ENCODE measurements at places on chromosomes 2 and 18.
A peak's percentile ranks its signal among the peaks of the same experiment; 100 is the strongest.

GRCh38 chr2:42568401-42569115 is at the start of gene MTA3:
TSS of gene MTA3 (plus strand) at chr2:42568632. CDS start at chr2:42568746, 114 bp downstream.
- DNase-seq = peak; percentile 93

DNA sequence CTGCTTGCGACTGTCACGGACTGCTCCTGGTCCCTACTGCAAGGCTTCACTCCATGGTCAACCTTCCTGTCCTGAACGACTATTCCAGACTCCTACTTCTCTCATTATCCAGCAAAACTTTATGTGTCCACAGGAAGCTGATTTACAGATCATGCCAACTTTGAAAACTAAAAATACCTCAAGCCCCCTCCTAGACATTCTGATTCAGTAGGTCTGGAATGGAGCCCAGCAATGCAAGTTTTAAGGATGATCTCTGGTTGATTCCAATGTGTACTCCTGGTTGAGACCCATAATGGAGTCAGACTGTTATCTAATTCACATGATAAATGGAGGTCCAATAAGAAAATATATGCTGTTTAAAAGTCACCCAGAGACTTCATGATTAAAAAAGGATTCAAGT is 13.1 kb upstream of the LRATD1 start:
- no peak for DNase-seq

DNA sequence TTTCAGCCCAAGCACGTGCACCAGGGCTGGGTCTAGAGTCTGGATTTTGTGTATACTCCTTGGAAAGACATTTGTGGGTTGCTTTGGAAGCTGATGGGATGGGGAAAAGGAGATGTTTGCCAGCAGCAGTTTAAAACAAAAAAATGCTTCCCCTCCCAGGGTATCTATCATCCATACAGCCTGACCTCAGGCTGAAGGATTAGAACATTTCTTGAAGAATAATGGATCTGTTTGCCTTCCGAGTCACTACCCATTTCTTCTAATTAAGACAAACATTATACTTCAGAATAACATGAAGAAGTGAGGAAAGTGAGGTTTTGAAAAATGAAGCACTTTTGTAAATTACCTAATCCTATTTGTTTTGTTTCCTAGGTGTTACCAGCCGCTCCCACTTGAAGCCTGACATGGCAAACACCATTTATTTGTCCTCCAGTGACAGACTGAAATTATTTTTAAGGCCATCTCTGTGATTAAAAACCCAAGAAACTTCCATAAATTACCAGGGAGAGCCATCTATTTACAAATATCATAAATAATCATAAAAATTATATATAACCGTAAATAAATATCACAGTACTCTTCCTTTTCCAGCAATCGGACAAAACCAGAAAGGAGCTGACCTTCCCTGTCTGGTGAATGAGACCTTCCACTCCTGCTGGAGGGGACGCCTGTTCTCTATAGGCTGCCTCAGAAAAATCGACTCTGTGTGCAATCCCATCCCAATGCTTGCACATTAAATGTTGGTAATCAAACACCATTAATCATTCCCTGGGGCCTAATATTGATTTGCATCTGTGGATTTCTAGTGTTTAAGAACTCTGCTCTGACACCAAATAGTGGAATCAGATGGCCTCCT is 106.8 kb downstream of the C1D start:
- DNase-seq = no peak

GRCh38 chr2:221347471-221347870 is 224.6 kb downstream of the EPHA4 start:
- DNase-seq = no peak

GRCh38 chr2:58539973-58540372 is 298.8 kb upstream of the FANCL start:
- DNase-seq = no peak

- DNase-seq = no peak
Measured at GRCh38 chr2:235541838-235542549, 48.2 kb downstream of the AGAP1 start.

GRCh38 chr2:231296401-231296974 is 98.1 kb downstream of the ARMC9 start:
- peak; percentile 27 for DNase-seq

DNA sequence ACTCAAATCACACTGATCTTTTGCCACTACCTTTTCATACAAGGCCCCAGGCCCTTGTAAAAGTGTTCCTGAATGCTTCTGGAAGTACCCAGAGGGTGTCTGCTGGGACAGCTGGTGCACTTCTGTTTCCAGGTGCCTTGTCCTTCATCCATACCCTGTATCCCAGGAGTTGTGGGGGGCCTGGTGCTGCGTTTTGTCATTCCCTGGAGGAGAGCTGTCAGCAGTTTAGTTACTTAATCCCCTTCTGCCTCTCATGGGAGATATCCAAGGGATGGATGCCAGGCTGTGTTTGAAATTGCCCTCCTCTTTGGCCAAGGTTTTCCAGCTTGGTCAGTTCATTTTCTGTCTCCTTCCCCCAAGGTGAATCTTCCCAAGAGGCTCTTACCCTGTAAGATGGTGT is 158.3 kb downstream of the WDSUB1 start:
- no peak for DNase-seq

GRCh38 chr2:192373754-192374153 is 179.0 kb upstream of the TMEFF2 start:
- DNase-seq = no peak

Data from SK-N-SH (cell line).